ENCODE measurements at places on chromosomes 11 and 22. TPM values are rescaled to one million over a fixed set of nuclear protein-coding genes. Genes with fewer than 3 reads are reported as not detected.
A peak's percentile ranks its signal among the peaks of the same experiment; 100 is the strongest.

CD248 gene
- total RNA-seq = 13.4 TPM

GRCh38 chr22:40975366-40975765 lies 24.2 kb downstream of the RBX1 start:
- no peak for DNase-seq

PRAME gene
- total RNA-seq = not detected

- no peak for DNase-seq
These were observed 827 bp downstream of the GSC2 start for GRCh38 chr22:19149047-19149883.

DNA sequence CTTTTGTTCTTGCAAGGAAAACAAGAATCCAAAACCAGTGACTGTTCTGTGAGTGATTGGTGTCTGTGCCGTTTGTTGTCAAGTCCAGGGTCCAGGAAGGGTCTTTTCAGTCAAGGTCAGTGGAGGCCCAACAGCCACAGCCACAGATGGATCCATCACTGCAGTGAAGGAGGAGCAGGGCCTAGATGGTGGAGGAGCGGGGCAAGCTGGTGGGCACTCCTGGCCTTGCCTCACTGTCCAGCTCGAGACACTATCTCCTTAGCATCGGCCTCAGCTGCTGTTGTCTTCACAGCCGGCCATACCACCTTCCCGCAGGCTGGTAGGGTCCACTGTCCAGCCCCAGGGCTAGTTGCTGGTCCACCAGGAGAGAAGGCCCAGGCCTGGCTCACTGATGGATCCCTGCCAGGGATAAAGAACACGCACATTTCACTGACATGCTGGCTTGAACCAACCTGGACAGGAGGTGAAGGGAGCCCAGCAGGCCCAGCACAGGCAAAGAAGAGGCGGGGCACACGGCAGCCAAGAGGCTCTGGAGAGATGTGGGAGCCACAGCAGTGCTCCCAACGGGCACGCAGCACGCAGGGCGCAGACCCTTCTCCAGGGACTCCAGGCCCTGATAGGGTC lies 15.2 kb downstream of the POLR3H start:
- no peak for DNase-seq

GRCh38 chr11:3942956-3943497 lies 87.6 kb downstream of the STIM1 start:
- no peak for DNase-seq

GRK2 gene
- 113 TPM for total RNA-seq

NDUFC2 gene
- not detected for total RNA-seq

WNT7B gene
- not detected for total RNA-seq

- peak; percentile 92 for DNase-seq
These were observed 76.5 kb upstream of the ARFGAP3 start for GRCh38 chr22:42933485-42934091.

DNA sequence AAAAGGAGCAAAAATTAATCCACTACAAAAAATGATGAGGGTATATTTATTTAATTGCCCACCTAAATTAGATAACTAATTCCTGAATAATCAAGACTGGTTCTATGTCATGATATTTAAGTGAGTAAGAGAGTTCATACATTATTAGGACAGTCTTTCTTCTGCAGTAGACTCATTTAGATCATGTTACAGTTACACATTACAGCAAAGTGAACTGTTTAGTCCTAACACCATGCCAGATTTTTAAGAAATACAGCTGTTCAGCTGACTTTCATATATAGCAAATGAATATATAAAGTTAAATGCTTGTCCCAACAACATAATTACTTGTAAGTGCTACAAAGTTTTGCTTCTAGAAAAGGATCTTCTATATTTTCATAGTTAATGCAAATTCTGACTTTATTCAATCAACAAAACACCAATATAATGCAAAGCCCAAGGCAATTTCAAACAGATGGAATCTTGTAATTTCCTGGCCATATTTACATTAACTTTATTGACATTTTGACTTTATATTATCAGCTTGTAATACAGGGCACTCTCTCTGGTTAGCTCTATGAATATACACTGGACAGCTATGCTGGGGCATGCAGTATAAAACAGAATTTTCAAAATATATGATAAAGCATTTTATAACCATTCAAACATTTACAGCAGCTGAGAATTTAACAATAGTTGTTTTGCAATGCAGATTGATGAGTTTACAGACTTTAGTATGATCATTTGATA lies 45.7 kb upstream of the TP53AIP1 start:
- no peak for DNase-seq

GRCh38 chr11:70433526-70433925 lies 35.2 kb downstream of the CTTN start:
- no peak for DNase-seq

SERPING1 gene
- total RNA-seq = 153 TPM

Data from stomach (tissue), 19 donors.